ENCODE measurements at places on chromosomes 3 and 15.

DNA sequence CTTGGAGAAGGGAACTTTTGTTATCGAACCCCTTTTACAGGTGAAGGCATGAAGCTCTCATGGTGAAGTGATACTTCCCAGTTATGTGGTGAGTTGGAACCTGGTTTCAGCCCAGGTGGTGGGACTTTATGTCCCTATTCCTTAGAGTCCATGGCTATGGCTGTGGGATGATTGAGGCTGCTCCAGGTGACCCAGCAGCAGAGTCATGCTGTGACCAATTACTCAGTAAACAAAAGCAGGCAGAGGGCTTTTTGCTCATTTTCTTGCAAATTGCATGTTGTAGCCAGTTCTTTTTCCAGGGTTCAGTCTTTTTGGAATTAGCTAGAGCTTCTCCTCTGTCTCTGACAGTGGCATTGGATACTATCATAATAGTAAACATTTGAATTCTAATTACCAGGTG lies 70.7 kb downstream of the CACNA2D3 start:
- DNase-seq = no peak

- no peak for DNase-seq
Observed at GRCh38 chr3:184748219-184749135, 36.6 kb upstream of the MAGEF1 start.

DNA sequence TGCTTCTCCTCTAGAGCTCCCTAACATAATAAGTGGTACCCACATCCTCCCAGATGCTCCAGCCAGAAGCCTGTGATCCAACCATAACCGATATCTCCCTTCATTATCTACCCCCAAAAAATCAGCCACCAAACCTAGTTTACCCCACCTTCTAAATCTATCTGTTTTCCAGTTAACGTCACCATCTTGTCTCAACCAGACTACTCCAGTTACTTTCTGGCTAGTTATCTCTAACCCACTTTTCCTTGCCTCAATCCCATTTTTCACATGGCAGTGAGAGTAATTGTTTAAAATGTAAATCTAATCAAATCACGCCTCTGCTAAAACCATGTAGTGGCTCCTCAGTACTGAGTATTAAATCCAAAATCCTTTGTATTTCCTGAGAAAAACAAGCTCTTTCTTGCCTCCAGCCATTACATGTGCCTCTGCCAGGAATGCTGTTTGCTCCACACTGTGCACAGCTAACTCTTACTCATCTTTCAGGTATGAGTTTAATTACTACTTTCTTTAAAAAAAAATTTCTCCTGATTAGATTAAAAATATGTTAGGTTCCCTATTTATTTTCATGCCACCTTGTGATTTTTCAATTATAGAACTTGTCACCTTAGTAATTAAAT lies 15.4 kb downstream of the CCDC54 start:
- no peak for DNase-seq

DNA sequence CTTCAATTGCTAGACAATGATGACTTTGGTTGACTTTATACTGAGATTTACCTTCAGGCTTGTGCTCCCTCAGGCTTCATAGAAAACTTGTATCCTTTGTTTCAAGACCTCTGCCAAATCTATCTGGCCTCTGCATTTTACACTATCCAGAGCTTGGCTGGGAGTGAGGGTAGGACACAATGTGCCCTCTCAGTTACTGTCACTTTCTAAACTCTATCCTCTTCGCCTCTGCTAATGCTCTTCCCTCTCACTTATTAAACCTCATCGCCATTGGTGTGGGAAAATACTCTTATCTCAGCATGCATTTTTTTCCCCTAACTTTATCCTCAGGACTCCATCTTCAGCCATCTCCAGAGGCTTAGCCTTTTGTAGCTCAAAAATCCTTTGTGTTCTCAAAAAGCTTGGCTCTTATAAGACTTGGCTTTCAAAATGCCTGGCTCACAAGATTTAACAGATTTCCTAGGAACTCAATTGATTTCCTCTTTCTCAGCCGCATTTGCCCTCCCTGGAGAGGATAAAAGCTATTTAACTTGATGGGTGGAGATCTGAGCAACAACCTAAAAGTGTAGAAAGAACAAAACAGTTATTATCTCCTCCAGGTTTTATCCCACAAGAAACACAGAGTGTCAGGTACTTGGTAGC lies 28.3 kb downstream of the SUCNR1 start:
- DNase-seq = no peak

- no peak for DNase-seq
Observed at GRCh38 chr3:148439254-148439822, 258.4 kb upstream of the AGTR1 start.

- no peak for DNase-seq
Observed at GRCh38 chr15:79966634-79967297, 4.2 kb downstream of the BCL2A1 start.

DNA sequence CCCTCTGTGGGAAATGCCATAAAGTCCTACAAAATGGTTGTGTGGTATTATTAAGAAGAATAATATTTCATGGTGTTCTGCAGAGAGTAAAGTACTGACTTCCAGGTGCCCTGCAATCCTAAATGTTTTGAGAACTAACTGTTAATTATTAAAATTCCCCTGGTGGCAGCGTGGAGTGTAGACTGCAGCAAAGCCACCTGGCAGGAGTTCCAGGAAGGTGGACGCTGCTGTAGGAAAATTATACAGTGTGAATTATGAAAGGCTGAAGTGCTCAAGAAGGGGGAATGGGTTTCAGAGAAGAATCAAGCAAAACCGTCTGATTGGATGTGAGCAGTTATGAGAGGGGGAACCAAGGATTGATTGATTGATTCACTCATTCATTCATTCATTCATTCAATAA lies 572.4 kb upstream of the PPP2R3A start:
- DNase-seq = no peak

GRCh38 chr3:81218023-81218422 lies 543.4 kb downstream of the GBE1 start:
- no peak for DNase-seq

DNA sequence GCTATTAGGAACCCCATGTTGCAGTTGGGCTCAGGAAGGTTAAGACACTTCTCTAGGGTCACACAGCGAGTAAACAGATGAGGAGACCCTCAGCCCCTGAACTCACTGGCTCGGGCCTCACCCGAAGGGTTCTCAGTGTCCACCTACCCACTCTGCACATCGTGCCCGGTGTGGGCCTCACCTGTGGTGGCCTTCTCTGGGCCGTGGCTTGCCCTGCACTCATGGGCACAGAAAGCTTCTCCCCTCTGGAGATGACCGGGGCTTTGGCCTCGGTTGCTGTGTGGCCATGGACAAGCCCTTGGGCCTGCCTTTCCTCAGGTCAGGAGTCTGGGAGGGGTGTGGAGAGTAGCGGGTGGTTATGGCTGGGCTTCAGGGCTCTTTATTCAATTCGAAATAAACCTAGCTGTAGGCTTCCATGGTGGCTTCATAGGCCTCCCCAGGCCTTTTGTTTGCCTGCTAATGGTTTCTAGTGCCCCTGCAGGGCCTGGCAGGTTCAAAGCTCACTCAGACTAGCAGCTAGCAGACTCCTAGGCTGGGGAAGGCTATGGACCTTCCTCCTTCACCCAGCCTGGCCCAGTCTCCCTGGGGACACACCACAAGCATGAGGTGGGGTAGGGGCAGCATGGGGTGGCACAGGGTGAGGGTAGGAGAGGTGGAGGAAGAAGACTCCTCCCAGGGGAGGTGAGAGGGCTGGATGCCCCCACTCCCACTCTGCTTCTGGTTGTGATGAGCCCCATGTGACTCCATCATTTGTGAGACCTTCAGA lies 103.1 kb downstream of the LINGO1 start:
- DNase-seq = no peak

DNA sequence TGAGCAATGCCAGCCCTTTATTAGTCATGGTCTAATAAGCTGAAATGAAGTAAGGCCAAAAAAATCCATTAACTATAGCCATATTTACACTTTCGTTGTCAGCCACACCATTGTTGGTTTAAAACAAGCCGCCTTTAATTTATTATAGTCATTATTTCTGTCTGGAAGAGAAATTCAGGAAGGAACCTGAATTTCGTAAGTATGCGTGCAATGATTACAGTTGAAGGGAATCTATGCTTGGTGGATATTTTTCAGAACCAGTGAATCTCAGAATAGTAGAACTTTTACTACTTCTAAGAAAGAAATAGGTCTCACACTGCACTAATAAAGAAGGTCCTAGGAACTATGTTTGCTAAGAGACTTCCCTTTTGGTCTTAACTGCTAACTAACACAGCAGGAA lies 59.1 kb downstream of the FAM43A start:
- DNase-seq = peak; percentile 24

GRCh38 chr15:95078003-95078402 lies 846.6 kb downstream of the MCTP2 start:
- DNase-seq = no peak

GRCh38 chr3:136958939-136959338 lies 1.2 kb downstream of the IL20RB start:
- no peak for DNase-seq

DNA sequence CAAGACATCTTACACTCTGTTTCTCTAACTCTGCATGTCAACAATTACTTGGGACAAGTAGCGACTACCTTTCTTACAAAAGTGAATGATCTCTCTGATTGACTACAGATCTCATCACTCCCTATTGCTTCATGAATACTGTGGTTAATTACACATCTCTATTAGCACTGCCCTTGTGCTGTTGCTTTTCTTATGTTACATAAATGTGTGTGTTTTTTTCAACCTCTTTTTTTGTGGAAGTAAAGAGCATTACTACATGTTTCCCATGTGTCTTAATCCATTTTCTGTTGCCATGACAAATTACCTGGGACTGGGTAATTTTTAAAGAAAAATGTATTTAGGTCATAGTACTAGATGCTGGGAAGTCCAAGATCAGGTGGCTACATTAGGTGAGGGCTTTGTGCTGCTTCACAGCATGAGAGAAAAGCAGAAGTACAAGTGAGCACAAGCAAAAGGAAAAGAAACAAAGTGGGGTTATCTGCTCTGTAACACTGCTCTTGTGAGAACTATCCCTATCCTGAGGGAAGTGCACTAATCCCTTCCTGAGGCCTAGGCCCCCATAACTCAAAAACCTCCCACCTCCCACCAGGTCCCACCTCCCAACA lies 298.2 kb upstream of the SATB1 start:
- peak; percentile 2 for DNase-seq

DNA sequence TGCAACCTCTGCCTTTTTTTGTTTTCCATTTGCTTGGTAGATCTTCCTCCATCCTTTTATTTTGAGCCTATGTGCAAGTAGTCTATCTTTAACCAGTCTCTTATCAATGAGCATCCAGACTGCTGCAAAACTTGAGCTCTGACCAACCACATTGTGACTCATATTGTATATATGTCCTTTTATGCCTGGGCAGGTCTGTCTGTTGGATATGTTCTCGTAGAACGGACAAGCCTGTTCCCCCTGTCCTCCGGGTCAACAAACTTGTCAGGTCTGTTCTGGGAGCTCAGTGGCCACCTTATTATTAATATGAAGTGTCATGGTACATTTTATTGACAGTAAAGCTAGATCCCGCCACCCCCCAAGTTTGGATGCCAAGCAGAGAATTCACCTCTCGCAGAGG lies 252.9 kb upstream of the ST8SIA2 start:
- DNase-seq = no peak

DNA sequence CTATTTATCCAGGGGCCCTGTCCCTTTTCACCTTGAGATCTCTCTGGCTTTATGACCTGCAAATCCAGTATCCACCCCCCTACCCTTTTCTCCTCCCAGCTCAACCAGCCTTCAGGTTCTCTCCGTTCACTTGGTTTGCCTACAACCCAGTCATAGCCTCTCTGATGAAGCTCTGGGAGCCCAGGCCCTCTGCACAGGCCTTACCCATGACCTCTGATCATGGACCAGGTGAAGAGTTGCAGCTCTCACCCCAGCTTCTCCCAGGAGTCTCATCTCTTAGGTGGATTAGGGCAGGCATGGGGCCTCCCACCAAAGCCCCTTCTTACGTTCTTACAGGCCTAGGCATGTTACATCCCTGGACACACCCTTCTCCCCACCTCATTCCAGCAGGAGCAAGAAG lies 59.8 kb downstream of the EXOG start:
- DNase-seq = no peak

DNA sequence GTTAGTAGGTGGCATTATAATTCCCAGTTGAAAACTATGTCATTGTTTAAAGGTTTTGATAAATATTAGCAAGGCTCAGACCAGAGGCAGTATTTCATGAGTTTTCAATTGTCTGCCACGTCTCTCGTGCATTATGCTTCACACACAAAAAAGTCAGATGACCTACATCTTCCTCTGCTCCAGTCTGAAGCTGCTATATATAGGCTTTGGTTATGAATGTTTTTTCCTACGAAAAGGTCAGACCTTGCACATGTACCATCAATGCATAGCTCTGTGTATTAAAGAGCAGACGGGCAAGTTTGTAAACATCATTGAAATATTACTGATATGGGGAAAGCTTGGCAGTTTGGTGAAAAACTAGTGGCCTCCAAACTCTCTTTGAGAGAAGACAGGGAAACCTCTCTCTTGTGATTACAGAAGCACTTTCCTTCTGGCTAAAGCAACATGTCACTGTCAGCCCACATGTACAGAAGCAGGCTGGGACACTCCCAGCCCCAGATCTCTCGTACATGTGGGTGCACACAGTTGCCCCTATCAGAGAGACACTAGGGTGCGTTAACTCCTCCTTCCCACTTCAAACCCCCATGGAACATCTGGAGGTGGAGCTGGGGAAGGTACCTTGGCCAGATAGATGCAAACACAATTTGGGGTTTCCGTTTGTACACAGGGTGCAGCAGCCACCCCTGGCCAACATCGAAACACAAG lies 184.0 kb upstream of the BCL6 start:
- DNase-seq = no peak

GRCh38 chr3:120344349-120344748 lies 4.8 kb downstream of the LRRC58 start:
- DNase-seq = no peak

- DNase-seq = no peak
Observed at GRCh38 chr3:70519913-70520659, 207.6 kb upstream of the MDFIC2 start.

- no peak for DNase-seq
Observed at GRCh38 chr3:112646623-112647022, 5.7 kb upstream of the CCDC80 start.

DNA sequence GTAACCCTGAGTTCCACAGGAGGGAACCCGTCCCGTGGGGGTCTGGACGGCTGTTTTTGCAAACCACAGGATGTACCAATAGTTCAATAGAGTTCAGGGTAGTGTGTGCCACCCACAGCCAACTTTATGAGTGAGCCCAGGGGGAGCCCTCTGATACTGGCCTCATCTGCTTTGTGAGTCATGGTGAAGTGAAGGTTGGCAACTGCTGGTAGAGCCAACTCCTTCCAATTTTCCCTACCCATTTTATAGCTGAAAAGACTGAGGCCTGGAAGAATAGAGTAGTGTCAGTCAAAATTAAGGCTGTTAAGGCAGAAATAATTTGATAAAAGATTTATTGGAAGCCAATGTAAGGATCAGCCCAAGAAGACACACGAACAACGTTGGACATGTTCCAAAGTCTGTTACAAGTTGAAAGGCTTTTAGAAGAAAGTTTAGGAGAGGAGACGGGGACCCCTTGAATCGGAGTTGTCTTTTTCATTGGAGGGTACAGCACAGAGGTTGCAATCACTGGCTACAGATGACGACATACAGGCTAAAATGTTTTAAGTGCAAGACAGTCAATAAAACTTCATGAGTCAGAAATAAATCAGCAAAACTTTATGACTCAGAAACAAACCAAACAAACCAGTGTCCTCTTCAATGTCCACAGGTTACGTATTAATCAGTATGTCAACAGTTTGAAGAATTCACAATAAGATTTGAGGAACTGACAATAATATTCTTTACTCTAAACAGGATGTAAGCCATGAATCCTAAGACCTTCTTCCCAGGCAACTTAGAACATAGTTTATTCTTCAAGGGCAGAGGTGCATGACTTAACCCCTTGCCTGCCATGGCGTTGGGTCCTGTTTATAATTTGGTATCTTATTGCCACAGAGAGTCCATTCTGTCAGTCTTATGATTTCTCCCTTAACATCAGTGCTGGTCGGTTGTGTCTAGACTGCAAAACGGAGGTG lies 62.9 kb upstream of the NR2E3 start:
- no peak for DNase-seq

Data from GF-D8 (cell line).